Tibial nerve (tissue), 4 donors: ENCODE measurements at places on chromosomes 7 and 10.
A peak's percentile ranks its signal among the peaks of the same experiment; 100 is the strongest.

- peaks cover 15% of the 10 kb centered on the region for H3K4me1 ChIP-seq
- H3K27ac ChIP-seq: no peak overlapping the region
- no peak for DNase-seq
- H3K27me3 ChIP-seq: no peaks in the 10 kb centered on the region
Measured at GRCh38 chr7:150972023-150972468, 6.1 kb downstream of the KCNH2 start.

DNA sequence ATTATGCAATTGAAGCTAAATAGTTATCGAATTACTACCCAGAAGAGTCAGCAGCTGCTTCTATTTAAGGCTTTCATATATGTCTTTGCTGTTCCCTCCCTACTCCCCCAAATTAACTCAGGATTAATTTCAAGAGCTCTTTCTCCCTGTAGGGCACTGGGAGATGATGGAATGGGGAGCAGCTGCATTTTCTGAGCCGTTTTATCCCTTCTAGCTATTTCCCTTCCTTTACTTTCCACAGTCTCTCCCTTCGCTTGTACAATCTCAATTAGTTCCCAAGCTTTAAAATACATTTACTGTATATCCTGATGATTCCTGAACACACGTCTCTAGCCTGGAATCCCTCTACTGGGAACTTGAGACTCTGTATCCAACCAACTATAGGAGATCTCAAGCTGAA is 19.8 kb upstream of the TSPAN12 start:
- no peaks in the 10 kb centered on the region for H3K27me3 ChIP-seq
- no peak for DNase-seq
- H3K36me3 ChIP-seq: no peaks in the 10 kb centered on the region
- no peaks in the 10 kb centered on the region for H3K4me1 ChIP-seq

DNA sequence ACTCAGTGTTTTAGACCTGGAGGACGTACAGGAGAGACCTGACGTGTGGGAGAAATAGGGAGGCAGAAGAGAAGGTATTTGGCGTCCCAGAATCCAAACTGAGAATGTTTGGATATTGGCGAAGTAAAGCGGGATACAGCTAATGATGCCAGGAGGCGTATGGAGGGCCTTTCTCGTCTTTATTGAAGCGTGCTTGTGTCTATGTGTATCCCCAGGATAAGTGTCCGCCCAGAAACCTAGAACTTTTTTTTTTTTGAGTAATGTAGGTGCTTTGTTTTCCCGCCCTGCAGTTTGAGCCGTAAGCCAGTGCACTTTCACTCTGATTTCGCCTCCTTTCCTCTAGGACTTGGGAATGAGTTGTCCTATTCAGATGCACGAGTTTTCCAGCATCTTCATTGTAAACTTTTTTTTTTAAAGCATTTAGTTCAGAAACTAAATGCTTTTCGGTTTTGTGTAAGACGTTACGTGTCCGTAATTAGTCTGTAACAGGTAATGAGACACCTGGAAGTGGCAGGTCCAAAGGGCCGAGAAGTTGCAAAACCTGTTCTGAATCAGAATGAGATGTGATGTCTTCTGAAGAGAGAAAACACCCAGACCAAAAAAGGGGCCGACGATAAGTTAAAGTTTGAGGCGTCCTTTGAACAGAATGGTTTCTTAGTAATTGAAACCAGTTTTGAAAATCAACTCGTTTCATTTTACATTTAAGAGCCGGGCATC is 746 bp downstream of the ARL5B start:
- H3K4me3 ChIP-seq: peak overlapping the region; percentile 97
- H3K36me3 ChIP-seq: no peaks in the 10 kb centered on the region
- peak overlapping the region; percentile 95 for H3K27ac ChIP-seq
- H3K4me1 ChIP-seq: peaks cover 42% of the 10 kb centered on the region
- H3K27me3 ChIP-seq: no peaks in the 10 kb centered on the region

- H3K27me3 ChIP-seq: no peaks in the 10 kb centered on the region
- no peak overlapping the region for H3K27ac ChIP-seq
- no peak overlapping the region for H3K4me3 ChIP-seq
- H3K36me3 ChIP-seq: no peaks in the 10 kb centered on the region
- no peak for DNase-seq
Measured at GRCh38 chr10:92712016-92712889, 22.5 kb downstream of the HHEX start.

- H3K27me3 ChIP-seq: no peaks in the 10 kb centered on the region
- no peaks in the 10 kb centered on the region for H3K36me3 ChIP-seq
- no peaks in the 10 kb centered on the region for H3K4me1 ChIP-seq
- DNase-seq: no peak
- no peak overlapping the region for H3K27ac ChIP-seq
Measured at GRCh38 chr10:76251841-76252671, 820.6 kb downstream of the LRMDA start.

DNA sequence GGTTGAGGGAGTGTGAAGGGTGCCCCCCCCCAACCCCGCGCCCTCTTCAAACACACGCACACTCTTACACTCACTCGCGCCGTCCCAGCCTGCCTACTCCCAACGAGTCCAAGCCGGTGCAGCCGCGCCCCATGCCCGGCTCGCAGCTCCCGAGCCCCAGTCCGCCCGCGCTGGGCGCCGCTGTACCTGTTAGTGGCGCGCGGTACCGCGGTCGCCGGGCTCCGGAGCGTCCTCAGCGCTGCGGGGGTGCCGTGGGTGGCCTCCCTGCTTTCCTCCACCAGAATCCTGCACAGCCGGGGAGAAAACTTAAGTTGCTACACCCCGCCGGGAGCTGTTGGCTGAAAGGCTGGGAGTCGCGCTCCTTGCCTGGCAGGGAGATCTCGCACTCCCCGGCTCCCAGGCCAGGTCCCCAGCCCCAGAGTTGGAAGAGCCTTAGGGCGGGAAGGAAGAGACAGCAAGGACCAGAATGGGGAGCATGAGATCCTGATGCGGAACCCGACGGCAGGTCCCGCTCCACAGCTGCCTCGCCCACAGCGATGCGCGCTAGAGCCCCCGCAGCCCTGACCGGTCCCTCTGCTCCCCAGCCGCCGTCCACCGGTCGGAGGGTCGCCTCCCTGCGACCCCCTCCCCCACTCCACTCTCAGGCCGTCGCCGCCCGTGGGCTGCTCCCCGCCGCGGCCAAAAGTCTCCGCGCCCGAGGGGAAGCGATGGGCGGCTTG is 863 bp downstream of the ST8SIA6 start:
- no peak overlapping the region for H3K27ac ChIP-seq
- H3K36me3 ChIP-seq: no peaks in the 10 kb centered on the region
- peak overlapping the region; percentile 34 for H3K4me3 ChIP-seq
- DNase-seq: peak; percentile 32
- H3K27me3 ChIP-seq: peaks cover 30% of the 10 kb centered on the region
- peaks cover 6% of the 10 kb centered on the region for H3K4me1 ChIP-seq

DNA sequence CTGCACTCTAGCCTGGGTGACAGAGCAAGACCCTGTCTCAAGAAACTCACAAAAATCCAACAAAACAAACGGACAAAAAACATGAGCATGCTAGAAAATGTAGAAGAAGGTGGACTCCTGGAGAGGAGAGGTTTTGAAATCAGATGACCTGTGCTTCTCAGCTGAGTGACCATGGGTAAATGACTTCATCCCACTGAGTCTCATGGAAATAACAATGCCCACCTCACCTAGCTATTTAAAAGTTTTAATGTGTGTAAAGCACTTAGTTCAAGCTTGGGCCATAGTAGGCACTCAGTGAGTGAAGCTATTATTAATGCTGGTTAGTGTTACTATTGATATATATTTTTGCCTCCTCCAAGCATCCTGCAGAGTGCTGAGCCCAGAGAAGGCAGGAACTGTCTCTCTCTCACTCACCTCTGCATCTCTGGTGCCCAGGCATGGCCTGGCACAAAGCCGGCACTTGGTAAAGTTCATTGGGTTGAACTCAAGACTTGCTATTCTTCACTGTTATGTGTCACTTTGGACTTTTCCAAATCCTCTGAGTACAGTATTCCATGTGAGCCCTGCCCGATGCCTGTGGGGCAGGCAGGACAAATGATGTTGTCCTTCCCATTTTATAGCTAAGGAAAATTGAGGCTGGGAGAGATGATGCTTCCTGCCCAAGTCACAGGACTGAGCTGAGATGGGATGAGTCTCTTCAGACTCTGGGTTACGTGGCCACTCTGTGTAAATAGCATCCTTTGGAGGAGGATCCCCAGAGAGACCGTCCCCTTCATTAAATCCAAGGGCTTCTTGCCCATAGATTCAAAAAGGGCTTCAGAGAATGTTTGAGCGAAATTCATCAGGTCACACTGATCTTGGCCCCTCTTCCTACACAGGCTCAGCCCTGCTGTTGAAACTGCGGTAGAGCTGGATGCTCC is 81.4 kb upstream of the EMX2 start:
- H3K36me3 ChIP-seq: no peaks in the 10 kb centered on the region
- DNase-seq: no peak
- no peaks in the 10 kb centered on the region for H3K27me3 ChIP-seq
- no peaks in the 10 kb centered on the region for H3K4me1 ChIP-seq
- H3K27ac ChIP-seq: no peak overlapping the region
- H3K4me3 ChIP-seq: no peak overlapping the region

DNA sequence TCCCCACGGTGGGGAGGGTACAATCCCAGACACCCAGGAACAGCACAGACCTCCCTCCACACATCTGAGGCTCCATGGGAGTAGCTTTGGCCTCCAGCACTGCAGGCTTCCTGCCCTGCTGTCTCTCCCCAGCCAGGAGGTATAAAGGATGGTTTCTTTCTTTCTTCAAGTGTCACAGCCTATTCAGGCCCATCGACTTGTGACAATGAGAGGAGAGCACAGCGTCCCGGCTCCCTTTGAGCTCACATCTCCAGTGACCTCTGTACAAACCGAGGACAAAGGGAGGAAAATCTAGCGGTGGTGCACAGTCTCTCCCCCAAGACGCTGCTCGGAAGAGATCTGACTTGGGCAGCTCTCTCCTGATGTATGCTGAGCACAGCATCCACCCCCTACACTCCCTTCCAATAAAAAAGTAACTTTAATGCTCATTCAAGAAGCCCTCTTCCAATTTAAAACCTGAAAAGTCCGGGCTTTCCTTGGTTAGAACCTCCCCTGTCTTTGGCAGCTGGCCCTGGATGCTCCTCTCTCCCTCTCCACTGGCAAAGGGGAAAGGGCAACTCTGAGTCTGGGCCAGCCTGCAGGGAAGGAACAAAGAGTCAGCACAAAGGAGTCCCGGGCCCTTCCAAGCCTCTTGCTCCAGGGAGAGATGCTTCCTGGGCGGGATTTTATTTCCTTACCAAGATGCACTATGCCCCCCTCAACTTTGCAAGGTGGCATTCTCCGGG is 18.0 kb downstream of the CHST15 start:
- H3K4me1 ChIP-seq: peaks cover 16% of the 10 kb centered on the region
- no peak for DNase-seq
- no peak overlapping the region for H3K27ac ChIP-seq

GRCh38 chr7:26441611-26442277 is 150.1 kb downstream of the SNX10 start:
- H3K4me1 ChIP-seq: no peaks in the 10 kb centered on the region
- no peak for DNase-seq
- no peaks in the 10 kb centered on the region for H3K36me3 ChIP-seq
- no peak overlapping the region for H3K27ac ChIP-seq
- no peaks in the 10 kb centered on the region for H3K27me3 ChIP-seq
